ENCODE measurements at places on chromosomes 2 and 18.

GRCh38 chr2:197919487-197919886 is 115.1 kb downstream of the PLCL1 start:
- DNase-seq: no peak
- H3K4me1 ChIP-seq: peaks cover 13% of the 10 kb centered on the region
- no peaks in the 10 kb centered on the region for H3K36me3 ChIP-seq
- no peak overlapping the region for H3K4me3 ChIP-seq
- no peak overlapping the region for H3K27ac ChIP-seq
- no peaks in the 10 kb centered on the region for H3K27me3 ChIP-seq

- H3K36me3 ChIP-seq: no peaks in the 10 kb centered on the region
- no peak overlapping the region for H3K4me3 ChIP-seq
- DNase-seq: no peak
- H3K4me1 ChIP-seq: no peaks in the 10 kb centered on the region
These were observed 43.6 kb downstream of the KIAA2012 start for GRCh38 chr2:202116691-202117090.

DNA sequence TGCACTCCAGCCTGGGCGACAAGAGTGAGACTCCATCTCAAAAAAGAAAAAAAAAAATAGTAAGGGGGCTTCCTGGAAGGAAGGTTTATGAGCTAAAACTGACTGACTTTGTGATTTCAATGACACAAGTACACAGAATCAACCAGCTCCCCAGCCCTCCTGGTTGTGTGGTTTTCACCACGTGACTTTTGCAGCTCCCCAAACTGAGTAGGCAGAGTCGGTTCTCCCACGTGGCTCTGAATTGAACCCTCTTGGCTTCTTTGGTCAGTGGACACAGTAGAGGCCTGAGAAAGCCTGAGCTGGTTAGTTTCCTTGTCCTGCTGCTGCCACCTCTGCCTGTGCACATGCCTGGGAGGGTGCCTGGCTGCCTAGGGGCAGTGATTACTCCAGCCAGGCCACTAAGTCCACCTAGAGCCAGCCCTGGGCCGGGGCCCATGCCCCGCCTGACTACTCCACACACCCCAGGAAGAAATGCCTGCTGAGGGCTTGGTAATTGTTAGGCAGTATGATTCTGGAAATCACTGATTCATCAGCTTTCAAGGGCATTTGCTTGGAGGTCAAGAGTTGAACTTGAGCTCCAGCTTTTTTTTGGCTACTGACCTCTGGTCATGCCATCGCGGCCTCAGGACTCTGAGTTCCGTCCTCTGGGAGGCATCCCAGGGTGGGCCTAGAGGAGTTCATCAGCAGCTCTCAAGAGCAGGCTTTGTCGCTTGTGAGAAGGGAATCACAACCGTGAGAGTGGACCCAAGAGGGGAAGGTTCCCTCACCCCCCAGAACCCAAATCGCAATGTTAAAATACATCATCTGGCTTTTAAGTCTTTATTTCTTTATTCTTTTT is 431.9 kb upstream of the HS6ST1 start:
- H3K27me3 ChIP-seq: peaks cover 2% of the 10 kb centered on the region
- no peaks in the 10 kb centered on the region for H3K4me1 ChIP-seq
- H3K4me3 ChIP-seq: no peak overlapping the region
- no peak overlapping the region for H3K27ac ChIP-seq

DNA sequence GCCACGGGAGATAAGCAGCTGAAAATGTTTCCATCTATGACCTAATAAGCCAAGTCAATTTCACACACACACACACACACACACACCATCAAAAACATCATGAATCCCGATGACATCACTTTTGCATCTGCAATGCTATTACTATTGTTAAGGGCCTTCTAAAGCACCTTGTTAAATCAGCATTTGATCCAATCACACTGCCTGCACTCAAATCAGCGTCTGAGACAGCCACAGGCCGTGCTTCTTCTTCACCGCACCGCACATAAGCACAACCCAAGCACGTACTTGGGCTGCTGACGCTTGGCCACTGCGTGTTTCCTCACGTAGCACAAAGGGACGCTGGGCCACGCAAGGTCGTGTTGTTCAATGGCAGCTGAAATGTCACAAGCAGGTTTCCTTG is 15.8 kb upstream of the MTCL1 start:
- H3K4me3 ChIP-seq: no peak overlapping the region
- no peak overlapping the region for H3K27ac ChIP-seq
- H3K4me1 ChIP-seq: no peaks in the 10 kb centered on the region
- H3K36me3 ChIP-seq: no peaks in the 10 kb centered on the region
- DNase-seq: no peak

DNA sequence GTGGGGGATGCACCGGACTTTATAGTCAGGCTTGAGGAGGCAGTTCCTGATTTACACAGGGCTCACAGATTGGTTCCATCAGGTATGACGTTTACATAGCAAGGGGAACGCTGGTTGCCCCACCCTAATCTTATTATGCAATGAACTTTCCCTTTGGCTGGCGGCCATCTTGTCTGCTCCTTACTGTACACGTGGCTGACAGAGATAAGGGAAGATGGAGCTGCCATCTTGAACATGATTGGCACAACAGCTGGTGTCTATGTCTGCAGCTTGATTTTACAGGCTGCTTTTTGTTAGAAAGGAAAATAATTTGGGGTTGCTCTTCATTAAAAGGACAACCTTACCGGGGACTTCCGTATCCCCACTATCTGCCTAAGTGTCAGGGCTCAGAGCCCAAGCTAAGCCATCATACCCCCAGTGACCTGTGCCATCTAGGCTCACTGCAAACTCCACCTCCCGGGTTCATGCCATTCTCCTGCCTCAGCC is 33.5 kb upstream of the ATG16L1 start:
- H3K27me3 ChIP-seq: no peaks in the 10 kb centered on the region
- no peaks in the 10 kb centered on the region for H3K4me1 ChIP-seq
- H3K4me3 ChIP-seq: no peak overlapping the region
- DNase-seq: no peak

- no peaks in the 10 kb centered on the region for H3K36me3 ChIP-seq
- H3K27me3 ChIP-seq: no peaks in the 10 kb centered on the region
- no peak overlapping the region for H3K27ac ChIP-seq
- no peak for DNase-seq
These were observed 82.8 kb downstream of the ZNF516 start for GRCh38 chr18:76412010-76412817.

DNA sequence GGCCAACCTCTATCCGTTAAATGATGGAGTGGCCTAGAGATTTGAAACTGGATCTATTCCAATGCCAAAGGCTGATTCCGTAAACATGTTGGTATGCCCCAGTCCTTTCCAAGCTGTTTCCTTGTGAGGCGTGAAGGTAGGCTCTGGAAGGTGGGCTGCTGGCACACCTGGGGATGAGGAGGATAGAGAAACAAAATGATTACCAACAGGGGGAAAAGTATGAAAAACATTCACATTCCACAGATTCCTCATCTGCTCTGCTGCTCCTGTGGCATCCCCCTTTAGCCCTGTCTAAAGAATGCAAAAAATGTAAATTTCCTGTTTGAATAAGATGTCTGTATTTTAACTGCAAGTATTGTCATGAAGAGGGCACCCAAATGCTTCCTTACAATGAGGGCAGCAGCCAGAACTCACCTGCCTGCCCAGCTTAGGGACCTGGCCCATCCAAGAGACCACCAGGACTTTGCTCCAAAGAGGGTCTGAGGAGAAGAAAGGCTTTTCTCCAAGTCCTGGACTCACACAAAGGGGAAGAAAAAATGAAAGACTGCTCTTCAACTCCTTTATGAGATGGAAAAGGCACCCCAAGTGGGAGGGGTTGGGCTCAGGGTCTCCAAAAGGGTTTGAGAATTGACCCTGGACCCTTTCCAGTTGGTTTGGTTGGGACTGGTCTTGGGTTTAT is 132.3 kb upstream of the PELI1 start:
- no peaks in the 10 kb centered on the region for H3K27me3 ChIP-seq
- no peaks in the 10 kb centered on the region for H3K4me1 ChIP-seq
- no peak for DNase-seq
- no peak overlapping the region for H3K27ac ChIP-seq

DNA sequence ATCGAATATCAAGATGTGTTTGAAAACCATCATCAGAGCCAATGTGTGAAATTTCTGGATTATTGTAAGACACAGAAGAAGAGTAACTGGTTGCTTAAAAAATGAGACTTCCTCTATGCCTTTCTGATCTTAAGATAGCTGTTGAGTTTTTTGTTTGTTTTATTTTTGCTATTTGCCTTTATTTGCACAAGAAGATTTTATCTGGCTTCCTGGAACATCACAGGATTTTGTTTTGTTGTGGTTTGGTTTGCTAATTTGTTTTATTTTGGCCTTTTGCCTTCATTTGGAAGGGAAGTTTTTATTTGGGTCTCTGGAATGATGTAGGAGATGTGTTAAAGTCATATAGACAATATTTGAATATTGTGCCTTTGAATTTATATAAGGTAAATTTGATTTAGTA is 3.9 kb upstream of the CYTIP start:
- H3K27me3 ChIP-seq: no peaks in the 10 kb centered on the region
- no peak overlapping the region for H3K27ac ChIP-seq
- no peaks in the 10 kb centered on the region for H3K4me1 ChIP-seq
- H3K36me3 ChIP-seq: no peaks in the 10 kb centered on the region
- no peak overlapping the region for H3K4me3 ChIP-seq

- H3K4me1 ChIP-seq: no peaks in the 10 kb centered on the region
- H3K36me3 ChIP-seq: no peaks in the 10 kb centered on the region
- no peak overlapping the region for H3K4me3 ChIP-seq
- no peak for DNase-seq
- H3K27me3 ChIP-seq: no peaks in the 10 kb centered on the region
These were observed 2.2 kb downstream of the PARD6G start for GRCh38 chr18:80244956-80245730.

- no peaks in the 10 kb centered on the region for H3K4me1 ChIP-seq
- no peak for DNase-seq
- peaks cover 2% of the 10 kb centered on the region for H3K27me3 ChIP-seq
- no peak overlapping the region for H3K4me3 ChIP-seq
- no peaks in the 10 kb centered on the region for H3K36me3 ChIP-seq
These were observed 214.0 kb downstream of the SS18 start for GRCh38 chr18:25876330-25876948.

- peaks cover 6% of the 10 kb centered on the region for H3K4me1 ChIP-seq
- DNase-seq: no peak
- H3K36me3 ChIP-seq: no peaks in the 10 kb centered on the region
- no peak overlapping the region for H3K27ac ChIP-seq
- H3K4me3 ChIP-seq: no peak overlapping the region
These were observed 18.0 kb downstream of the LBH start for GRCh38 chr2:30249354-30249753.

DNA sequence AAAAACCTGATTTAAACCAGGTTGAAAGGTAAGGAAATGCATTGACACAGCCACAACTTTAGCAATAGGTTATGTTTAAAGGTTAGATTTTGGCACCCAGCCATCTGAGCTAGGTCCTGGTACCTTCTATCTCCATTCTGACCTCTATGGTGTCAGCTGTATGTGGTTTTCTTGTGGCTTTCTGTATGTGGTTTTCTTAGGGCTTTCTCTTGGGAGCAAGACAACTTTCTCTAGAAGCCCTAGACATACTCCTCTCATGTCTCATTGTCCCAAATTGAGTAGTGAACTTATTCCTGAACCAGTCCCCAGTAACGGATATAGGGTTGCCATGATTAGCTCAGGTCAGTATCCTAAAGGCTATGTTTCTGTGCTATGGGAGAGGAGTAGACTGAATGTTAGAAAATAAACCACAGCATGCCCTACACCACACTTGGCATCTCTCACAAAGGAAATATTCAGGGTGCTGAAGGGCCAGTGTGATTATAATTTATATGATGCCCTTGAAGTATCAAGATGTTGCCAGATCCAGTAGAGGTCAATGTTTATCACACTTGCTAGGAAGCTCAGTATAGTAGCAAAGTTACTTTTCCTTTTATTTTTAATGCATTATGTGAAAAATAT is 176.1 kb downstream of the CAPN13 start:
- H3K4me1 ChIP-seq: peaks cover 3% of the 10 kb centered on the region
- H3K27me3 ChIP-seq: no peaks in the 10 kb centered on the region
- DNase-seq: no peak
- no peaks in the 10 kb centered on the region for H3K36me3 ChIP-seq
- H3K27ac ChIP-seq: no peak overlapping the region
- no peak overlapping the region for H3K4me3 ChIP-seq

DNA sequence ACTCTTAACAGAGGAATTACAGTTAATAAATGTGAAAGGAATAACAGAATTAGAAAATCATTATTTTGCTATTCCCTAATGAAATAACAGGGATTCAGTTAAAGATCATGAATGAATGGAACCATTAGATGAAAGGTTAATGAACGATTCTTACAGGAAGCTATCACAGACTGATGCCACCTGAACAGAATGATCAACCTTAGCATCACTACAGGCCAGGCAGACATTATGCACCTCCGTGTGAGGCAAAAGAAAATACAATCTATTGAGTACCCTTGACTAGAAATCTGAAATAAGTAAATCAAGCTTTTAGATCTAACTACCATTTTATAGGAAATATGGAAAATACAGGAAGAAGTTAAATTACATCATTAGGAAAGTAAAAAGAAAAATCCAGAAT is 10.4 kb downstream of the ROCK1 start:
- peaks cover 10% of the 10 kb centered on the region for H3K4me1 ChIP-seq
- H3K27me3 ChIP-seq: no peaks in the 10 kb centered on the region
- H3K4me3 ChIP-seq: no peak overlapping the region
- no peak overlapping the region for H3K27ac ChIP-seq

DNA sequence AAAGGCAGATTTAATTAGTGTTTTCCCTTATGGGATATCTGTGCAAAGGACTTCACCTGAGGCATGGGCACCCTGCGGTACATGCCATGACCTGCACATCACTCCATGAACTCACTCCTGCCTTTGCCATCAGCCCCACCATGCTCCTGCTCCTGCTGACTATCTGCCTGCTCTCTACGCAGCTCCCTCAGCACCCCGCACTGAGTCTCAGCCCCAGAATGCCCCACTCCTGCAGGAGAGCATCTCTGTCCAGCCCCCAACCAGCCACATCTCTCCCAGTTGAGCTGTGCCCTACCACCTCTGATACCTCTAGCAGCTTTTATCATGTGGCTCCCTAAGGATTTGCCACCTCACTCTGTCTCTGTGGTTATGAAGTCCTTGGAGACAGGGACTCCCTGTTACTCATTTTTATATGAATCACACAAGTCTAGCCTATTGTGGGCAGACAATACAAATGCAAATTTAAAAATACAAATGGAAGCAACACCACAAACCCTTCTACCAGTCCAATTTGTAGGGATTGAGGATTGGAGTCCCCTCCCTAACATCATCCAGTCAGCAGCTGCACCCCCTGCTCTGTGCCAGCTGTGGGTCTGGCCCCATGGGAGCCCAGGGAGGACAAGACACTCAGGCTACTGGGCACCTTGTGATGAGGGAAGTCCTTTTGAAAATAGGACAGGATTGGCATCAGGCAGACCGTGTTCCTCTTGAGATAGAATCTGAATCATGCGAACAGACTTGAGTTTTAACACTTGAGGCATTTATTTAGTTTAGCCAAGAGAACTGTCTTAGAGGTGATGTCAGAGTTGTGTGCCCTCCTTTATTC is 689.6 kb upstream of the HS6ST1 start:
- H3K36me3 ChIP-seq: no peaks in the 10 kb centered on the region
- no peaks in the 10 kb centered on the region for H3K27me3 ChIP-seq
- no peak overlapping the region for H3K4me3 ChIP-seq
- no peak overlapping the region for H3K27ac ChIP-seq
